OCI-LY7 (cell line): ENCODE measurements at places on chromosomes 11 and 22.

DNA sequence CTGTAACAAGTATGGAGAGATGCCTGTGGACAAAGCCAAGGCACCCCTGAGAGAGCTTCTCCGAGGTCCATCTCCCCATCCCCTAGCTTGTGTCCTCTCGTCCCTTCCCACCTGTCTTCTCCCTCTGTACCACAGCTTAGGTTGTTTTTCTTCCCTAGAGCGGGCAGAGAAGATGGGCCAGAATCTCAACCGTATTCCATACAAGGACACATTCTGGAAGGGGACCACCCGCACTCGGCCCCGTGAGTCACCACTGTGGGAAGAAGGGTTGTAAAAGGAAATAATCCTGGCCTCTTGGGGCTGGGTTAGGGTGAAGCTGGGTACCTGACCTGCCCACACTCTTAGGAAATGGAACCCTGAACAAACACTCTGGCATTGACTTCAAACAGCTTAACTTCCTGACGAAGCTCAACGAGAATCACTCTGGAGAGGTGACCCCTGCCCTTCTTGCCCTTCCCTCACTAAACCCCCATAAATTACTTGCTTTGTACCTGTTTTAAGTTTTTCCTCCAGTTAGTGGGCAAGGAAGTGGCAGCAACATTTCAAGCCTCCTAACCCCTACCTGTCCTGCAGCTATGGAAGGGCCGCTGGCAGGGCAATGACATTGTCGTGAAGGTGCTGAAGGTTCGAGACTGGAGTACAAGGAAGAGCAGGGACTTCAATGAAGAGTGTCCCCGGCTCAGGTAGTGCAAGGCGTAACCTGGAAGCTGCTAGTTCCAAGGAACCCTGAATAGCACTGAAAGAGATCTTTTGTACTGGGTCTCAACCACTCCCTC lies 3.1 kb downstream of the TAF10 start:
- DNase-seq: no peak

DNA sequence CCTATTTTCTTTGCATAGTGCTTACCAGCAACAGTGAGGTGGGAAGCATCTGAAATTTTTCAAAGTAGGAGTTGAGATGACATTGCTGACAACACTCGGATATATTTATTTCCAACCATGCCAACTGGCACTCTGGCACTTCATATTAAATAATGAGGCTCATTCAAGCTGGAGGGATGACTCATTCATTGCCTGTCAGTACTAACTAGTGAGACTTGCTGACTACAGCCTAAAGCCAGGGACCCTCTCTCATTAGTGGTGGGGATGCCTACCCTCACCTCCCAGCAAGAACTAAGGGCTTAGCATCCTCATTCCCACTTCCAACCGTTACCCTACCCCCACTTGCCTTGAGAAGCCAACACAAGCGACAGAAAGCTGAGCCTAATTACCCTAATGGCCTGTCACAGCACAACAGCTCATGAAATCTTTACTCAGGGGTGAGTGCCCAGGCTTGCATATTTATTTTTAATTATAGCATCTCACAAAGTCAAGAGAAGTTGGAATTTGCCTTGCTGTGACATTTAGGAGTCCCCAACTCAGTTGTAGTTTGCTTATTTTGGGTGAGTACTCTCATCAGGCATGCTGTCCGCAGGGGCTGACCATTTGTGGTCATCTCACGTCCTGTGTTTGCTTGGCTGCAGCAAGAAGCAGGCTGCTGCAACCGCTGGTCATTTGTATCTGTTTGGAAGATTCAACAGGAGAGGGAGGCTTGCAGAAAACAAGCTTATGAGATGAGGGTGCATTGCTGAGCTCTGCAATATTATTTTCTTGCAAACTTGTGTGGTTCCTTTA lies 181.6 kb upstream of the POU2AF2 start:
- no peak for DNase-seq

DNA sequence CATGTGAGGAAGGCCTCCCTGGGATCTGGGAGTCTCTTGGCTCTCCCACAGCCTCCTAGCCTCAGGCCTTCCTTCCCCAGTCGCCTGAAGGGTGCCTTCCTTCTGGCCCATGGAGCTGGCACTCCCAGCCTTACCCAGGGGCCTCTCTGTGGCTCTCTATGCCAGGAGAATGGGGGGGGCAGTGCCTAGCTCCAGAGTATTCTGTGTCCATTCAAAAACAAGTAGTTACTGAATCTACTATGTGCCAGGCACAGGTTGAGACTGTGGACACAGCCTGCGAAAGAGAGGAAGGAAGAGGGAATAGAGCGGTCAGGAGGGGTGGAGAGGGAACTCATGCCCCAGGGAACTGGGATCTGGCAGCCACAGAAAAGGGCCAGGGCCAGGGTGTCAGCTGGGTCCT lies 2.7 kb upstream of the PLA2G3 start:
- no peak for DNase-seq

DNA sequence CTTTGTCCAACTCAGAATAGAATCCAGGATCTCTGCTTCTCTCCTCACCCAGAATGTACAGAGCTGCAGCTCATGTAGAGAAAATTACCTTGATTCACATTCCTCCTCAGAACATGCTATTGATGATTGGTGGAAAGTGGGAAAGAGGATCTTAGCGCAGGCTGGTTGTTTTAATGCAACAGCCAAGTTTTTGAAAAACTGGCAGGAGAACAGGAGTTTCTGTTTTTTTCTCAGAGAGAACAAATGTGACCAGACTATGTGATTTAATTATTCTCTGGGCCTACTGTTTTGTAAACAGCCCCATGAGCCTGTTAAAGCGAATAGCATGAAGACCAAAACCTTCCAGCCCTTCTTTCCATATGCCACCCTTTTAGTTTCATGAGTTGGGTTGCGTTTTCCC lies 19.1 kb upstream of the IL18BP start:
- no peak for DNase-seq

DNA sequence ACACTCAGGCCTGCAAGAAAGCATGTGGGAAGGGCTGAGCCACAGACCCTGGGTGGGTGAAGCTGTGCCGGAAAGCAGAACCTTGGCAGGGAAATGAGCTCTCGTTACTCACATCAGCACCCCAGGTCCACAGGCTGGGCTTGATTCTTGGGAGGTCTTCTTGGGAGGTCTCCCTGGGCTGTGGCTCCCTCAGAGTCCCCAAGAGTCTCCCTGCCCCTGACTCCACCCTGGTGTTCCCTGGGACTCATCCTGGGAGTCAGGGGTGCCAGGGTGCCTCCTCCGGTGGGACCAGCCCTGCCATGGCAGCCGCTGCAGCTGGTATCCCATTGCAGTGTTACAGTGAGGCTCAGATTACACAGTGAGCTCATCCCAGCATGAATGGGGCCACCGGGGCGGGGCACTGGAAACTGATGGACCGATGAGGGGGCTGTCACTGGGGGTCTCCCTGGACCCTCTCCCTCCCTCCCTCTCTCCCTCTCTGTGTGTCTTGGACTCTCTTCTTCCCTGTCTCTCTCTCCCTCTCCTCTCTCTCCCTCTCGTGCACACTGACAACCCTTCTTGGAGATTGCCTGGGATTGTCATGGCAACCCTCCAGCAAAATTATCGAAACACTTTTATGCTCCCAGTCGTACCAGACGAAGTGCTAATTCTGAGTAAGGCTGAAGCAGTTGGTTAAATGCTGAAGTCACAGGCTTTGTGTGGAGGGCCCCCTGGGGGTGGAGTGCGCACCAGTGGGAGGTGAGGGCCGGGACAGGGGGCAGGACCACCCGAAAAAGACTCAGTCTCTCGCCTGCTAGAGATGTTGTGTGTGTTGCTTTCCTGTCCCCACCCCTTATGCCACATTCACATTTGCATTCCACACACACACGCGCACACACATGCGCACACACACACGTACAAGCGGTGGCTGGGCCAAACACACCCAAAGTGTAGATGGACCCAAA lies 8.6 kb upstream of the C11orf96 start:
- no peak for DNase-seq
